ENCODE measurements at places on chromosomes 7 and 10.

GRCh38 chr7:24824896-24825295 is 67.6 kb upstream of the GSDME start:
- DNase-seq, result no peak

DNA sequence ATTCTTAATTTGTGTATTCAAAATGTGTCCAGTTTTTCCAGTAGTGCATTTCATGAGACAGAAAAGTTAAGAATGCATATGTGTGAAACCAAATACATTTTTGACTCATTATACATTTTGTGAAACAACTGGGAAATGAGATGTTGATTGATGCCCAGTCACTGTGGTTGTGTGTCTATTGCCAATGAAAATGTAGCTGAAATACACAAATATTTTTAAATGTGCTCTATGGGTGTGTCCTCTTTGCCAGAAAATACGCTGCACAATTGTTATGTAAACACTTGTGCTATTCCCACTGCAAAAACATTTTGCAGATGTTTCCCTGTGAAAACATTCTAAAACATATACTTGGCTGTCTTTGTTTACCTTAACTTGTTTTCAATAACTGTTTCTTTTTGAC is 395.2 kb downstream of the TFEC start:
- no peak for DNase-seq

- DNase-seq, result no peak
Measured at GRCh38 chr7:54960517-54960916, 58.3 kb upstream of the EGFR start.

GRCh38 chr10:43203448-43204041 is 63.3 kb downstream of the RASGEF1A start:
- DNase-seq, result peak; percentile 29

GRCh38 chr10:37700886-37701780 is 156.3 kb downstream of the ZNF248 start:
- DNase-seq, result no peak

GRCh38 chr10:92692080-92692671 is 2.4 kb downstream of the HHEX start:
- DNase-seq, result no peak

- no peak for DNase-seq
Measured at GRCh38 chr7:100467638-100468373, 3.7 kb upstream of the SPACDR start.

- no peak for DNase-seq
Measured at GRCh38 chr10:82411416-82411815, 536.4 kb downstream of the NRG3 start.

- no peak for DNase-seq
Measured at GRCh38 chr7:15682111-15682510, 4.4 kb downstream of the MEOX2 start.

- DNase-seq, result no peak
Measured at GRCh38 chr7:94701555-94701973, 45.6 kb upstream of the SGCE start.

- DNase-seq, result no peak
Measured at GRCh38 chr7:131225619-131226513, 101.8 kb upstream of the MKLN1 start.

- no peak for DNase-seq
Measured at GRCh38 chr10:126166797-126167196, 221.5 kb downstream of the ADAM12 start.

- DNase-seq, result no peak
Measured at GRCh38 chr7:680411-681127, 45.9 kb upstream of the DNAAF5 start.

GRCh38 chr7:131547589-131547988 is 8.8 kb downstream of the PODXL start:
- DNase-seq, result no peak

DNA sequence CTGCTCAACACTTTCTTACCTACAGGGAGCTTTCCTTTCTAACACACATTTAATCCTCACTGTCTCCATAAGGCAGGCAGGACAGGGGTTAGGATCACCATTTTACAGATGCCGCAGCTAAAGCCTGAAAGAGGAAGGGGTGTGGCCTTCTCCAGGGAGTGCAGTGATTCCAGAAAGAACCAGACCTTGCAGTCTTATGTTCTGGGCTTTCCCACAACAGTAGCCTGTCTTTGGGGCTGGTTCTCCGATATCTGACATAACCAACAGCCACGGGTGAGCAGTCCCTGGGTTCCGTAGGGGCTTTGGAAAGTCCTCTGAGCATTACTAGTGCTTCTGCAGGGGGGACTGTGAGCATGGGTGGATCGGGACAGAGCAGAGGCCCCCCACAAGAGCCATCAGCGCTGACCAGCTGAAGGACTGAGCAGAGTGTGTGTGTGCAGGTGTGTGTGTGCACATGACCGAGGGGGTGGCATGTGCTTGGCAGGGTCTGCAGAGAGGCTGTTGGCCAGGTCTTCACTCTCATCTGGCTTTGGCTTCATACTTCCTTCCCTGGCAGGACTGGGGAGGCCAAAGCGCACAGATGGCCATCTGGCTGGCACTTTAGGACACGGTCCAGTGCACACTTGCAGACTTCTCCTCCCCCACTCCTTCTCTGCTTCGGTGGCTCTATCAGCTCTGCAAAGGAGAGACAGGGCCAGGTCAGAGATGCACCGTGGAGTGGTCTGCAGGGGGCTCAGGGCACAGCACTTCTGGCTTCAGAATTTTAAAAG is 400.3 kb downstream of the RPS24 start:
- DNase-seq, result no peak

- DNase-seq, result no peak
Measured at GRCh38 chr10:110219884-110220283, 12.5 kb downstream of the MXI1 start.

- no peak for DNase-seq
Measured at GRCh38 chr7:1946773-1947450, 276.8 kb downstream of the ELFN1 start.

DNA sequence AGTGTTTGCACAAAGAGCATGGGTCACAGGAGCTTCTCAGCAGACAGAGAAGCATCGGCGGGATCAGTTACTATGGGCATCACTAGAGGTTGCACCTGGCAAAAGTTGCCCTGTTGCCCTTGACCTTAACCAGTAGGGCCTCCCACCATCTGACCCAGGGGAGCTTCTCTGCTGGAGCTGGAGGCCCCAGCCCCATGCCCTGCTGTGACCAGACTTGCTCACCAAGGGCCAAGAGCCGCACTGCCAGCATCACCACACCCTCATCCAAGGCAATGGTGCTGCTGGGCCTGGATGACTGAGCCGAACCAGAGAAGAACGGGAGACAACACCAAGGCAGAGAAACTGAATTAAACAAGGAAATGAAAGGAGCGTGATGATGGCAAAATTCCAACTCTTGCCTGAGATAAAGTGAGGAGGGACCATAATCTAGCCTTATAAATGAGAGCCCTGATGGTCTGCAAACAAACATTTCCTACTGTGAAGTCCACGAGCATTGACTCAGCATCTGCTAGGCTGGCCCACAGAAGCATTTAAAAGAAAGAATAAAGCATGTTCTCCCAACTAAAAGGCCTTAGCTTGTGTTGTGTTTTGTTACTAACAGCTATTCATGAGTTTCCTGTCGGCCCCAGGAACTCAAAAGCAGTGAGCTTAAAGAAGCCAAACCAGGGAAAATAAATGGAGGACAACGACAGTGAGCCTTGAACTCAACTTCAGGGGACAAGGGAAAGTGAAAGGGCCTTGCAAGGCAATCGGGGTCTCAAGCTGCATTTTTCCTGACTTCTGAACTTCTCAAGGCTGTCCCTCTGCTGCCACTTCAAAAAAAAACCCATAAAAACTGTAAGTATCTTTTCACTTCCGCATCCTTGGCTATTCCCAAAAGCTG is 60.4 kb downstream of the AFAP1L2 start:
- DNase-seq, result no peak

DNA sequence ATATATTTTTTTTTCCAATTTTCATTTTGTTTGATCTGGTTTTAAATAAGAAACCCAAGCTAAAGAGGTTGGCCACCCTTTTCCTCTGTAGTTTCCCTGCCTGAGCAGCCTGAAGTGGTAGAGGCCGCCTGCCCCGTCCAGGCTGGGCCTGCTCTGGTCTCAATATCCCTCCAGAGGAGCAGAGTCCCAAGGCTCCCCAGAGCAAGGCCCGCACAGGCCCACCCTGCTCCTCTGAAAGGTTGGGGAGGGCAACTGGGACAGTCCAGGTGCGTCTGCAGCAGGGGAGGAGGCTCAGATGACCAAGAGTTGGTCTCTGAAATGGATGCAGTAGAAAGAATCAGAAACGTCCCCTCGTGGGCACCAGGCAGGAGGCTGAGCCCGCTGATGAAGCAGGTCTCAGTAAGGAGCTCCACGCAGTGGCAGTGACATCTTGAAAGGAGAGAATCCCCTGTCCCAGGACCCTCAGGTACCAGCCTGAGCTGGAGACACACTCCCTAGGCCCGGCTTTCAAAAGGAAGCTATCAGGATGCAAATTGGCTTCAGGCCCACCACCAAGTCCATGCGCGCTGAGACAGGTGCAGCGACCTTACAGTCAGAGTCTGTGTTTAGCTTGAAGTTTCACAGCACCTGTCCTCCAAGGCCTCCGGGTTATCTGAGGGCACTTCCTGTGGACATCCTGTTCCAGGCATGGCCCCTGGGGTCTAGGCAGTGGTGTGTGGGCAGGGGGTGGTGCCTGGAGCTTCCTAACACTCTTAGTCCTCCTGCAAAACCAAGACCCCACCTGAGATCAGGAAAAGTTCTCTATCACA is 37.7 kb downstream of the EN2 start:
- DNase-seq, result no peak

DNA sequence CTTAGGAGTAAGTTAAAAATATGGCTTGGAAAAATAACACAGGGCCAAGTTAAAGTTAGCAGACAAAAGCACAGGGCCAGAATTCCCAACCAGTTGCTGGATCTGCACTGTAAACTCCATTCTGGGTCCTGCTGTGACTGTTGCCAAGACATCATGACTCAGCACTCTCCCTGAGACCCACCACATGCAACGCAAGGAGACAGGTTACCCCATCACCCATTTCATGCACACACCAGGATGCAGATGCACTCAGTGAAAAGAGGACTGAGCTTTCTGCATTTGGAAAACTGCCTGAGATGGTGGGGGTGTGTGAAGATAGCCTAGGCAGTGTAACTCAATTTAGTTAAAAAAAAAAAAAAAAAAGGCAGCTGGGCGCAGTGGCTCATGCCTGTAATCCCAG is 97.6 kb upstream of the ZNF438 start:
- DNase-seq, result no peak

GRCh38 chr7:12729112-12729511 is 41.7 kb downstream of the ARL4A start:
- no peak for DNase-seq

- peak; percentile 6 for DNase-seq
Measured at GRCh38 chr7:155986497-155987160, 174.4 kb upstream of the SHH start.

- no peak for DNase-seq
Measured at GRCh38 chr10:96700374-96701099, 19.8 kb downstream of the PIK3AP1 start.

- DNase-seq, result no peak
Measured at GRCh38 chr7:19009936-19010280, 107.5 kb downstream of the TWIST1 start.

- no peak for DNase-seq
Measured at GRCh38 chr7:12884033-12884432, 196.6 kb downstream of the ARL4A start.

DNA sequence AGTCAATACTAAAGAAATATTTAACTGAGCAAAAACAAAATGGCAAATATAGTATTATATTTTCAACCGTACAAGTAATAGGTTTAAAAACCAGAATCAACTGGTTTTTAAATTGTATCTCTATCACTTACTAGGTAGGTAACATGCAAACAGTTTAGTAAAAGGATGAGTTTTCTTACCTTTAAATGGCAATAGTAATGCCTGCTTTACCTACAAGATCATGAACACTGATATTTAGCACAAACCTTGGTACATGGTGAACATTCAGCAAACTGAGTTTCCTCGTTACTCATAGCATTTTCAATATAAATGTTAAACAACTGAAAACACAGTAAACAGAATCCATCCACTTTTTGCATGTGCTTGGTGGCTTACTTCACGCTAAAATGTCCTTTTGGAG is 389.1 kb downstream of the PARD3 start:
- no peak for DNase-seq

DNA sequence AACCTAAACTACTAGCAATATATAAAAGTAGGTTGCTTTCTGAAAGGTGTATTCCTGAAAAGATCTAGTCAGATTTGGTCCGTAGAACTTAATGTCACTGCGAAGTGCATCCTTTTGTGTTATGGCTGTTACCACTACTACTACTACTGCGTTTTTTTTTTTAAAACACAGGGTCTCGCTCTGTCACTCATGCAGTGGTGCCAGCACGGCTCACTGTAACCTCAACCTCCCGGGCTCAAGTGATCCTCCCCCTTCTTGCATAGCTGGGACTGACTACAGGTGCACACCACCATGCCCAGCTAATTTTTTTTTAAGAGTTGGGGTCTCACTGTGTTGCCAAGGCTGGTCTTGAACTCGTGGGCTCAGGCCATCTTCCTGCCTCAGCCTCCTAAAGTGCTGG is 14.5 kb downstream of the WIPI2 start:
- no peak for DNase-seq

DNA sequence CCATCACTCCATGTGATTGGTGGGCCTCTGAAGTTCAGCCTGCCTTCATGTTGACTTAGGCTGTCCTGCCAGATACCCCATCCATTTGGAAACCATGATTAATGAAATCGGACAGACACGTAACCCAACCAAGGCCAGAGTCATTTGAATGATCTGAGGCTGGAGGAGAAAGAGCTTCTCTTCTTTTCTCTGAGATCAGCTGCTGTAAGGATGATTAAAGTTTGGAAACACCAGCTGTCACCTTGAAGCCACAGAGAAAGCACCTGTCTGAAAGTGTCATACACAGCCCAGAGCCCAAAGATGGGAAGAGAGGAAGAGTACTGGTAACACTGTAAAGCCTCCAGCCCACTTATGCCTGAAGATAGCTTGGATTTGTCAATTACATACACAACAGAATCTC is 22.9 kb downstream of the NEBL start:
- no peak for DNase-seq

DNA sequence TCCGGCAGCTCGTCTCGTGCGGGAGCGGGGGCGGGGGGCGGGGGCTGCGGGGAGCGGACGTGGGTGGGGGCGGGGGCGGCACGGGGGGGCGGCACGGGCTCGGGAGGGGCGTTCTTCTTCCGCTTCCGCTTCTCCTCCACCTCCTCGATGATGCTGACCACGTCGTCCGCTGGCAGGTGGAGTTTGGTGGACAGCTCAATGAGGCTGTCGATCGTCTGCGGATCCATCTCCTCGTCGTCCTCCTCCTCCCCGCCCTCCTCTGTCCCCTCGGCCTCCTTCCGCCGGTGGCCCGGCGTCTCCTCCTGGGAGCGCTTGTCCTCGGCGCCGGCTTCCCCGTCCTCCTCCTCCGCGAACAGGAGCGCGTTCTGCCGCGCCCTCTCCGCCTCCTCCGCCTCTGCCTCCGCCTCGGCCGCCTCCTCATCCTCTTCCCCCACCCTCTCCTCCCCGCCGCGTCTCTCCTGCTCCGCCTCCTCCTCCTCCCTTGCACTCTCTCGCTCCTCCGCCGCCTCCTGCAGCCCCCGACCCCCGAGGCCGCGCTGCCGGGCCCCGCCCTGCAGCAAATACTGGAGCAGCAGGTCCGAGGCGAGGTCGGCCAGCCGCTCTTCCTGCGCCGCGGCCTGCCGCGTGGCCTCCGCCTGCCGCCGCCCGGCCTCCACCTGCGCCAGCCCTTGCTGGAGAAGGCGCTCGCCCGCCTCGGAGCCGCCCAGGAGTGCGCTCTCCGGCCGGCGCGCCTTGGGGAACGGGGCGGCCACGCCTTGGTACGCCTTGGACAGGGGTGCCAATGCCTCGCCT is 1.9 kb downstream of the VGF start:
- no peak for DNase-seq

All from progenitor cell of endocrine pancreas (in vitro differentiated cells).